Activated gamma-delta T cell (primary cell): ENCODE measurements at places on chromosomes 4 and X.

DNA sequence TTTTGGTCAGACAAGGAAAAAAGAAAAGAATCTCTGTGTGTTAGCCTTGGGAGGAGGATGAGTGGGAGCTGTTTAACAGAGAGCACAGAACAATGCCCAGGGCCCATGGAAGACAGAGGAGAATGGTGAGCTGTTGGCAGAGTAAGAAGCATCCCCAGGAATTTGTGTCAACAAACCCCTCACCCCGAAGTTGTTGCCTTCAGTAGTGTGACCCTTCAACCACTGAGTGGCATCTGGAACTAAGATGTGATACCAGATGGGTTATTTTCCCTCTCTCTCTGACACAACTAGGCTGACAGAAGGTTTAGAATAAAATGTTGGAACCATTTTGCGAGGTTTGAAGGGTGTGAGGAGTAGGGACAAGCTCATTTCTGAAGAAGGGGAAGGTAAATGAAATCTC is 25.1 kb downstream of the IGSF1 start:
- DNase-seq = no peak

- DNase-seq = no peak
Measured at GRCh38 chr4:81722290-81722851, 250.7 kb upstream of the RASGEF1B start.

GRCh38 chr4:174023641-174024040 is 259.8 kb downstream of the FBXO8 start:
- no peak for DNase-seq

DNA sequence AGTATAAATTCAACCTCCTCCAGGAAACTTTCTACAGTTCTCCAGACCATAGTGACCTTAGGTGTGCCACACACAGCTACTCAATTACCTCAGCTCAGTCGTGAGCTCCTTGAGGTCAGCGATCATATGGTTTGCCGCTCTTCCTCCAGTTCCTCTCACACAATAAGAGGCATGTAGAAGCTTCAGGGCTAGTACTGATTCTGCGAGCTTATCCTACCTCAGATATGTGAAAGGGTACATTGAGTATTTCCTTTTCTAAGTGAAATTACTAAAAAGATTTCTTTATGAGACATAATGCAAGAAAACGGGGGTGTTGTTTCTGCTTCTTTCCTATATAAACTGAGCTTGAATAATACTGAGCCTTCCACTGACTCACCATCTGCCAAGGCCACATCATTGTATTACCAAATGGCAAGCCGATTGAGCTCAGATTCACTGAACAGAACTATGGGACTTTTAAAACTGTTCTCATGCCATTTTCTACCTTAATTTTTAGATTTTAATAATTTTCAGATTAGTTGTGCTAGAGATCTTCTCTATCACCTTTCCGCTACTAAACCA is 183.1 kb downstream of the HS6ST2 start:
- DNase-seq = no peak

- no peak for DNase-seq
Measured at GRCh38 chr4:52566136-52567031, 92.7 kb downstream of the USP46 start.

DNA sequence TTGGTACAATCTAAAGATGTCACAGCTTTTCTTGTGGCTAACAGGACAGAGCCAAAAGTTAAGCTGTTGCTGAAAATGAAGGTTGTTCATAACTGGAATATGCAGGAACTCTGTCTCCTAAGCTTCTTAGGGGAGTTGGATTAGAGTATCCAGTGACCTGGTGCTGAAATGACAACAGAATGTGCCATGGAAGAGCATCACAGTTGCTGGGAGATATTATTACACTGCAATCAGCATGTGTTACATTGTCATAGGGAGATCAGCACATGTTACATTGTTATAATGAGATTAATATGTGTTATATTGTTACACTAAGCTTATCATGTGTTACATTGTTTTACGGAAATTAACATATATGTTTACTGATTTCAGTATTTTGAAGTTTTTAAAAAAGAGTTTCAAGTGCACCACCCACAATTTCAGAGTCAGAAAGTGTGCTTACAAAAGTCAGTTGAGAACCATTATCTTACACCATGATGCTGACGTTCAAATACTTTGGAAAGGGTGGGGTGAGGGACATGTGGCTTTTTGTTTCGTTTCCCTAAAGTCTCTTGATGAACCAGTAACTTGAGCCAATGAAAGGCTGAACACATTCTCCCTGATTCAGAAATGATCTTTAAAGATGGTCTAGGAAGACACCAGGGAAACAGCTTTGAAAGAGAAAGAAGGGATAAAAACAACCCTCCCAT is 113.4 kb downstream of the DRD5 start:
- DNase-seq = no peak

- DNase-seq = no peak
Measured at GRCh38 chrX:8689473-8689872, 42.5 kb downstream of the ANOS1 start.

- DNase-seq = no peak
Measured at GRCh38 chr4:38917481-38918025, 49.9 kb downstream of the FAM114A1 start.

DNA sequence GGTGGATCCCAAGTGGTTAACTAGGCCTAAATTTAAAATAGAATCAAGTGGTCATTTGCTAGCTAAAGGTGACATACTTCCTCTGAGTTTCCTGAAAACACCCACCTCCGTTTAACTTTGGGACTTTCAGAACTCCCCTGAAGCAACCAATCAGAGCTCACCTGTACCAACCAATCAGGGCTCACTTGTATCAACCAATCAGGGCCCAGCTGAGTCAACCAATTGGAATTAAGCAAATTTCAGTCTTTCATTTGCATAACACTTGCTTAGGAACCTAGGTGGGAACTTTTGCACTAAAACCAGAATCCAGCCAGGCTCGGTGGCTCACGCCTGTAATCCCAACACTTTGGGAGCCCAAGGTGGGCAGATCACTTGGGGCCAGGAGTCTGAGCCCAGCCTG is 15.9 kb downstream of the GPC4 start:
- DNase-seq = no peak

DNA sequence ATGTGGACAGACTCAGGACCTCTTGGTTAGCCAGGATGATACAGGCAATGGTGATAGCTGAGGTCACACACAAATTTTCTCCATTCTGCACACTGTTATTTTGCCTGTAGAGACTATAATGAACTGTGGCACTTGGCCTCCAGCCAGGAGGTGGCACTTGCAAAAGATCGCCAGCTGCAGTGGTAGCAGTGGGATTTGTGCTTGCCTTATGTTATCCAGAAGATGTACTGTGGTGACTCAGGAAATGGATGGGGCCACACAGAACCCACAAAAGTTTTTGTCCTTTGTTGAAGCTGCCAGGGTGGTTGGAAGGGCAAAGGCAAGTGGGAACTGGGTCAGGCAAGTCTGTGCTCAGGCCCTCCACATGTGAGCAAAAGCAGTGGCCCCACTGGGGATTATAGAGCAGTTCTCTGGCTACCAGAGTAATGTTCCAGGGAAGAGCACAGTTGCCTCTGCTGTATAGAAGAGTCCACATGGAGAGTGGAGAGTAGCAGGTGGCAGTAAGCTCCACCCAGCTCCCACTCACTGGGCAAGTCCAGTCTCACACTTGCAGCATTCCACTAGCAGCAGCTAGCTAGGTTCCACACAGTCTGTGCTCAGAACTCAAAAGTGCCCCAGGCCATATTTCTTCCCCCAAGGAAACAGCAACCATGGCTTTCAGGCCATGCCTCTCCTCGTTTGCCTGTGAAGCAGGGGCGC is 5.9 kb upstream of the C4orf17 start:
- no peak for DNase-seq

DNA sequence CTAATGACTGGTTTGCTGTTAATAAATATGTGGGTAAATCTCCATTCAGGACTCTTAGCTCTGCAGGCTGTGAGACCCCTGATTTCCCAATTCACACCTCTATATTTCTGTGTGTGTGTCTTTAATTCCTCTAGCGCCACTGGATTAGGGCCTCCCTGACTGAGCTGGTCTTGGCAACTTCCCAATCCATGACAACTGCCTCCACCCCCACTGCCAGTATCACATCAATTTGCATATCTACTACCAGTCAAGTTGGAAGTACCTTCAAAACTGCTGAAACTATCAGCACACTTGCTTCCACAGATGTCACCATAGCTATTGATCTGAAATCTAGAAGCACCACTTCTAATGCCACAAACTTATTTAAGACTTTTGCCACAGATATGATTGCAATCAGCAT is 27.6 kb downstream of the OPRPN start:
- no peak for DNase-seq

- no peak for DNase-seq
Measured at GRCh38 chr4:113537628-113538027, 223.9 kb downstream of the CAMK2D start.

GRCh38 chrX:130419263-130419662 is 17.5 kb downstream of the RBMX2 start:
- no peak for DNase-seq

GRCh38 chr4:97589481-97590196 is 553.6 kb downstream of the STPG2 start:
- no peak for DNase-seq

DNA sequence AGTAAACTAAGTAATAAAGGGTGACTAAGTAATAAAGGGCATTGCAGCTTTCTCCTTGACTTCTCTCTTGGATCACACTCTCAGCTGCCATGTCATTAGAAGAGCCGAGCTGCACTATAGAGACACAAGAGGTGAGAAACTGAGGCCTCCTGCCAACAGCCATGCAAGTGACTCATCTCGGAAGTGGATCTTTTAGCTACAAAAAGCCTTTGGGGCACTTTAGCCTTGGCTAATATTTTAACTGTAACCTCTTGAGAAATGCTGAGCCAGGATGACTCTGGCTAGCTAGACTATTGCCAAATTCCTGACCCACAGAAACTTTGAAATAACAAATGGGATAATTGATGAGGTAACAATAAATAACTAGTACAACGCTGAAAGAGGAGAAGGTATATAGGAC is 1.5 kb upstream of the NEIL3 start:
- DNase-seq = no peak

DNA sequence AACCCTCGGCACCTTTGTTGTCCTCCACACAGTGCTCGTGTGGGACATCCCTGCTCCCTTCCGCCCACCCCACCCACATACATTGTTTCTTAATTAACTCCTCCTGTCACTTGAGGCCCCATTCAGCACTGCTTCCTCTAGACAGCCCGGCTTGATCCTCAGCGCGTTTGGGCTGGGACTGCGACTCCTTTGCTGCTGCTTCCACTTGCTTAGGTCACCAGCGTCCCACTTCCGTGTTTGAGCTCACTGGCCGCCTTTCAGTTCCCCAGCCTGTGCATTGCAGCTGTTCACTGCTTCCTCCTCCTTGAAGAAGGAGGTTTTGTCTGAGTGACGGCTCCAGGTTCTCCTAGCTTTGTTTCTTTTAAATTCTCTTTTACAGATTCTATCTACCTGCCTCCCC is 16.1 kb downstream of the RNF4 start:
- peak; percentile 16 for DNase-seq

GRCh38 chr4:151527699-151528098 is 118.7 kb downstream of the FHIP1A start:
- DNase-seq = no peak

DNA sequence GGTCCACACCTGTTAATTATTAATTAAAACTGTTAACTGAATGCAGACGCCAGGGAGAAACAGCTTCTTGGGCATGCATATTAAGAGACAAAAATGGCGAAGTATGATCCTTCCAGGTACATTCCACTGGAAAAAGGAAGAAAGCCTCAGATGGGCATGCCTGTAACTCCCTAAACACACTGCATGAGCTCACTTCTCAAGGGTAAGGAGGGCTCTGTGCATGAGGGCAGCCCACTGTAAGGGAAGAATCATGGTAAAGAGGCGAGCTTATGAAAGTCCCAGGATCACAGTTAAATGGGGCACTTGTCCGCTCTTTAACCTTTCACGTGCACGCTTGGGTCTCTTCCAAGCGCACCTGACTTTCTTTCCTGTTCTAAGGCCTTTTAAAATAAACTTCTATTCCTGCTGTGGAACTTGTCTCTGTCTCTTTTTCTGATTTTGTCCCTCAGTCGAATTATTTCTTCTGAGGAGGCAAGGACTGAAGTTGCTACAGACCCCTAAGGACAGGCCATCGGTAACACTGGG is 321.7 kb downstream of the PPP1R2C start:
- DNase-seq = no peak

GRCh38 chr4:141524116-141524515 is 112.3 kb upstream of the IL15 start:
- no peak for DNase-seq

DNA sequence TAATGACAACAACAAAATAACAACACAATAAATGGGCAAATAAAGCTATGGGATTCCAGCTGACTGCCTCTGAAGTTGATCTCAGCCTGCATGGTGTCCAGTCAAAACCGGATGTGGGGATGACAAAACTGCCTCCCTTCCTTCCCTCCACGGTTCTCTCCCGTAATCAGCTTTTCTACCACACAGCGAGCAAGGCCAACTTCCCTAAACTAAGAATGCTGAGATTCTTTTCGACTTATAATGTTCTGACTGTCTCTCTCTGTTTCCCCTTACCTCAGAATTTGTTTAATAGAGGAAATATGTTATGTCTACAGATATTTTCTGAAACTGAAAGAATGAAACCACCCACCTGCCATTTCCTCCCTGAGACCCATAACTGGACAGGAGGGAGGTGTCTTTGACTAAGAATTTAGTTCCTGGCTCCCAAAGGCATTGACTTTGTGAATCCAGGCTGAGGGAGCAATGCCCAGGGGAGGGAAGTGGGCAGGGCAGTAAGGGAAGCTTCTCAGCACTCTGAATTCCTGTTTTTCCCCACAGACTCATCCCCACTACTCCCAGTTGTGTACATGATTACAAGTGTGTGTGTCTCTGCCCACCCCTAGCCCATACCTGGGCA is 1.0 kb upstream of the TLR1 start:
- no peak for DNase-seq

DNA sequence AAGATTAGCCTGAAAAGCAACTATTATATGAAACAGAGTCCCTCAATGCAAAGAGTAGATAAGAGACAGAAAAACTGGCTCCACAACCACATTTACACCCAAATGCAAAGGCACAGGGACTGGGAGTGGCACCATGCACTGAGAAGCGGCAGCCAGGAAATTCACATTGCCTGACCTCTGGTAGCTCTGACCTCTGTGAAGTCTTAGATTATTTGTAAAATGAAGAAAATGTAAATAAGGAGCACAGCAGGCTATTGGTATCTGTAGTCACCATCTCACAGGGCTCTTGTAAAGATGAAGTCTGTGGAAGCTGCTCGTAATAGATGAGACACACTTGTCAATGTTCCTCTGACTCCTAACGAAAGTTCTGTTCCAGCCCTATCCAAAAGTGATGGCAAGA is 69.7 kb downstream of the FAT1 start:
- DNase-seq = no peak

DNA sequence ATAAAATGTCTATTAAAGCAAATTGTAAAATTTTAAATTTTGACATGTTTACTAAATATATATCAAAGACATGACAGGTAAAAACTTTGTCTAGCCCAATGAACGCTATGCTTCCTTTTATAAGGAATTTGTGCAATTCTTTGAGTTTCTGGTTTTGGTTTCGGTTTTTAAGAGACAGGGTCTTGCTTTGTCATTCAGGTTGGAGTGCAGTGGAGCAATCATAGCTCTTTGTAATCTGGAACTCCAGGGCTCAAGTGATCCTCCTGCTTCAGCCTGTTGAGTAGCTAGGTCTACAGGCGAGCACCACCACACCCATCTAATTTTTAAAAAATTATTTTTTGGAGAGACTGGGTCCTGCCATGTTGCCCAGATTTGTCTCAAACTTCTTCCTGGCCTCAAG is 60.7 kb downstream of the BLTP1 start:
- no peak for DNase-seq
